ENCODE measurements at places on chromosomes 4 and X.

DNA sequence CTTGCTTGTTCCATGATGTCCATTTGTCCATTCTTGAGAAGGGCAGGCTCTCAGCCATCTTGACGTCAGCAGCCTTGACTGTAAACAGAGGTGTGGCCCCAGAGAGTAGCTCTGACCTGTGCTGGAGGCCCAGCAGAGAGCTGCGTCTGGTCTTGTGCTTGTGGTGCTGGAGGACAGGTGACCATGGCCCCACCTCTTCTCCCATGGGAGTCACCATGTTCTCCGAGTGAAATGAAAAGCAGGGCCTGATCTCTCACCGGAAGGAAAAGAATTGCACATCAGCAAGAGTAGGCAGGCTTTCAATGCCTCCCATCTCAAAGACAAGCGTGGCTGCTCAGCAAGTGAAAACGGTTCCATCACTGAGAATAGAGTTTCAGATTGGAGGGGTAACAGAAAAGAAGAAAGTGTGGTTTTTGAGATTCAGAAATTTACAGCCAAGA, 11.5 kb downstream of the PARM1 start:
- DNase-seq: no peak

- no peak for DNase-seq
Measured at GRCh38 chr4:92305148-92305877, 1.5 kb downstream of the GRID2 start.

GRCh38 chr4:5052726-5053425, 1.6 kb downstream of the STK32B start:
- DNase-seq: no peak

- no peak for DNase-seq
Measured at GRCh38 chrX:111955901-111956300, 79.9 kb downstream of the TRPC5OS start.

GRCh38 chr4:154341448-154341847, 150.2 kb downstream of the DCHS2 start:
- no peak for DNase-seq

- DNase-seq: no peak
Measured at GRCh38 chrX:150934453-150934852, 36.0 kb upstream of the CD99L2 start.

- DNase-seq: peak; percentile 77
Measured at GRCh38 chr4:3044870-3045819, 29.2 kb downstream of the HTT-AS start.

- DNase-seq: no peak
Measured at GRCh38 chrX:115630204-115630603, 69.2 kb downstream of the PLS3 start.

- DNase-seq: no peak
Measured at GRCh38 chr4:41307638-41308037, 50.9 kb downstream of the UCHL1 start.

GRCh38 chr4:6594826-6595355, 19.9 kb downstream of the MAN2B2 start:
- no peak for DNase-seq

Measured in activated naive CD4-positive, alpha-beta T cell treated with anti-CD3 and anti-CD28 coated beads for 36 hours (primary cell).